ENCODE measurements at places on chromosomes 7 and 10. TPM values are rescaled to one million over a fixed set of nuclear protein-coding genes. Genes with fewer than 3 reads are reported as not detected.

Gene NPY
- not detected for total RNA-seq

Gene ABCC2
- total RNA-seq = 0.66 TPM

Gene NRCAM
- total RNA-seq = 2.1 TPM

Gene ANXA8L1
- not detected for total RNA-seq

Gene MSMB
- not detected for total RNA-seq

Gene IL6
- 22.1 TPM for total RNA-seq

Gene NAT16
- not detected for total RNA-seq

Gene CFAP70
- total RNA-seq = 1.3 TPM

Gene LOXL4
- 52.6 TPM for total RNA-seq

Gene SUPV3L1
- 69.6 TPM for total RNA-seq

Gene CLRN3
- not detected for total RNA-seq

Gene LIPJ
- 0.26 TPM for total RNA-seq

Gene RTKN2
- total RNA-seq = 0.51 TPM

Gene LRRC18
- total RNA-seq = 0.66 TPM

Gene PFKFB3
- total RNA-seq = 22.9 TPM
